Fibroblast of lung (primary cell): ENCODE measurements at places on chromosomes 1 and 21. TPM values are rescaled to one million over a fixed set of nuclear protein-coding genes. Genes with fewer than 3 reads are reported as not detected.

The KCNA3 gene
- 2.7 and 4.6 TPM in 2 replicates for polyA plus RNA-seq

The FNDC10 gene
- 1.6 and 2.0 TPM in 2 replicates for polyA plus RNA-seq

The SGIP1 gene
- 71.4 and 77.6 TPM in 2 replicates for polyA plus RNA-seq

The MYOCOS gene
- polyA plus RNA-seq = not detected in 2 replicates

The KRTAP12-2 gene
- not detected in 2 replicates for polyA plus RNA-seq

The NTMT2 gene
- polyA plus RNA-seq = not detected in 2 replicates

The KCNH1 gene
- polyA plus RNA-seq = 0.08 and 1.5 TPM in 2 replicates

The USP25 gene
- 31.3 and 40.6 TPM in 2 replicates for polyA plus RNA-seq

The TNFRSF14 gene
- 9.9 and 15.2 TPM in 2 replicates for polyA plus RNA-seq

The PTAFR gene
- polyA plus RNA-seq = 0.12 and 0.25 TPM in 2 replicates

The IARS2 gene
- polyA plus RNA-seq = 34.1 and 37.8 TPM in 2 replicates

The TUT4 gene
- polyA plus RNA-seq = 29.3 and 29.4 TPM in 2 replicates

The CLDN8 gene
- polyA plus RNA-seq = not detected in 2 replicates

The NTPCR gene
- 27.9 and 37.2 TPM in 2 replicates for polyA plus RNA-seq

The TTC34 gene
- 0.02 and 0.05 TPM in 2 replicates for polyA plus RNA-seq

The SPRR1A gene
- polyA plus RNA-seq = not detected in 2 replicates

The GUCA2B gene
- polyA plus RNA-seq = not detected in 2 replicates

The SDHC gene
- polyA plus RNA-seq = 484 and 512 TPM in 2 replicates

The CD1B gene
- polyA plus RNA-seq = not detected in 2 replicates

The KCND3 gene
- polyA plus RNA-seq = 0.42 and 9.3 TPM in 2 replicates

The NHLH2 gene
- polyA plus RNA-seq = not detected in 2 replicates

The PROK1 gene
- not detected in 2 replicates for polyA plus RNA-seq

The NPR1 gene
- 0.14 and 0.60 TPM in 2 replicates for polyA plus RNA-seq

The C1QC gene
- polyA plus RNA-seq = not detected in 2 replicates

The SCAF4 gene
- 7.5 and 12.5 TPM in 2 replicates for polyA plus RNA-seq

The LMX1A gene
- not detected in 2 replicates for polyA plus RNA-seq
